ENCODE measurements at places on chromosomes 5 and 9.

- no peak for DNase-seq
Observed at GRCh38 chr5:24135536-24135935, 509.2 kb downstream of the CDH10 start.

- no peak for DNase-seq
Observed at GRCh38 chr5:24365406-24365805, 279.4 kb downstream of the CDH10 start.

DNA sequence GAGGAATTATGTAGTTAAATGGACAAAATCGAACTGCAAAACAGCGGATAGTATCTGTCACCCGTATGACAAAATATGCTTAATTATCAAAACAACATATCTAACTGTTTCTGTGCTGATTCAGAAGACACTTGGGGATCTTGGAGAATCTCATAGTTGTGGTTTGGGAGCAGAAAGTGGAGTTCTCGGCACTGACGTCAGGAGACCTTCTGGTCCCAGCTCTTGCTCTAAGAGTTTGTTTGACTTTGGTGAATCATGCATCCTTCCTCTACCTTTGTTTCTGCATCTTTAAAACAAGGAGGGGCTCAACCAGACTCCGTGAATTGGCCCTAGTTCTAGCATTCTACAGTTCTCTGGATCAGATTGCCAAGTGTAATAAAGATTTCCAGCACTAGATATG, 37.0 kb upstream of the TAF1L start:
- no peak for DNase-seq

- peak; percentile 98 for DNase-seq
Observed at GRCh38 chr5:133932441-133933168, 35.8 kb downstream of the C5orf15 start.

- DNase-seq, result no peak
Observed at GRCh38 chr5:439181-439580, 3.8 kb upstream of the EXOC3 start.

- no peak for DNase-seq
Observed at GRCh38 chr9:79633558-79633957, 61.8 kb downstream of the TLE4 start.

DNA sequence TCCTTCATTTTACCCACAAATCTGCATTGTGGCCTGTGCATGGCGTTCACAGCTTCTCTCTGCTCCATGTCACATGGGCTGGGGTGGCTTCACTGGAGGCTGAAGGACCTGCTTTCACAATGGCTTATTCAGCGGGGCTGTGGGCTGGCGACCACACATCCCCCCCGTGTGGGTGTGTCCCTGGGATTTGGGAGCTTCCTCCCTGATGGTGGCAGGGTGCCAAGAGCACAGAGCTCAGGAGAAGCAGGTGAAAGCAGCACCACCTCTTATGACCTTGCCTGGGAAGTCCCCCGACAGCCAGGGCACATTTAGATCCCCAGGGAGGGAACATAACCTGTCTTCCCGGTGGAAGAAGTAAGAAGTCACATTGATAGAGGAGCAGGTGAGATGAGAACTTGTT, 5.0 kb upstream of the MED10 start:
- no peak for DNase-seq

- no peak for DNase-seq
Observed at GRCh38 chr5:16529306-16529705, 63.7 kb upstream of the ZNF622 start.

- peak; percentile 25 for DNase-seq
Observed at GRCh38 chr5:140113180-140113698, 670 bp upstream of the PURA start.

- peak; percentile 43 for DNase-seq
Observed at GRCh38 chr9:131744171-131744719, 4.4 kb upstream of the RAPGEF1 start.

DNA sequence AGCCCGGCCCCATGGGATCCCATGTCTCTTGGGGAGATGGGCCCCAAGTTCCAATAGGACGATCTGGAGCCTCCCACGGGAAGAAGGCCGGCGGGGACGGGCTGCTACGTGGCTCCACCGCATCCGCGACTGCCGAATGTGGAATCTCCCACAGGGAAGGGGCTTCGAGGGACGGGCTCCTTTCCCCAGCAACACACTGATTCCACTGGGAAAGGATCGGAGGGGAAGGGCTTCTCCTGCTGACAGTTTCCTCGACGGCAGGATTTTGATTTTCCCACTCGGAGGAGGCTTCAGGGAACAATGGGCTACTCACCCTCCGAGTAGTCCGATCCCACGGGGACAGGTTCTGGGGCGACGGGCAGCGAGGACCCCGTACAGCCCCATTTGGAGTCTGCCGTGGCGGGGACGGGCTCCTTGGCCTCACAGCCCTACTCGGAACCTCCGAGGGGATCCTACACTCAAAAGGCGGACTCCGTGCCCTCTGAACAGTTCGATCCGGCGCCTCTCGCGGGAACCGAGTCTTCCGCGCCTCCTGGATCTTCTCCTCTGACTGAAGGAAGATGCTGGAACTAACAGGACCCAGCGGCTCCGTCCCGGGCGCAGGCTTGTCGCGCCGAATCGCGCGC, 1.3 kb downstream of the PROB1 start:
- DNase-seq, result no peak

DNA sequence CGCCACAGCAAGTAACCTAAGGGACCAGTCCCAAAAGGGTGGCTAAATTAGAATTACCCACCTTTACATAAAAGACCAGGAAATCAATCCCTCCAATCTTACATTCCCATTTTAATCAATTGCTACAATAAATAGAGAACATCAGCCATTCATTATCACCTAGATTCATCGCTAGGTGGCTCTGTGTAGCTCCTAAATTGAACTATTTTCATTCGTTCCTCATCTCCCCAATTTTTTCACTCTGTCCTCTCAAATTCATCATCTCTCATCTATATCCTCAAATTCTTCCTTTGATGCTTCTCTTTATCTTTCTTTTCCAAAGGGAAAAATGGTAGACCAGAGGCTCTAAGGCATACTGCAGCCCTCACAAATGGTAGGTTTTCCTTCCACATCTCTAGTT, 108.2 kb upstream of the TNC start:
- no peak for DNase-seq

GRCh38 chr9:82588301-82589180, 474.4 kb downstream of the RASEF start:
- no peak for DNase-seq

DNA sequence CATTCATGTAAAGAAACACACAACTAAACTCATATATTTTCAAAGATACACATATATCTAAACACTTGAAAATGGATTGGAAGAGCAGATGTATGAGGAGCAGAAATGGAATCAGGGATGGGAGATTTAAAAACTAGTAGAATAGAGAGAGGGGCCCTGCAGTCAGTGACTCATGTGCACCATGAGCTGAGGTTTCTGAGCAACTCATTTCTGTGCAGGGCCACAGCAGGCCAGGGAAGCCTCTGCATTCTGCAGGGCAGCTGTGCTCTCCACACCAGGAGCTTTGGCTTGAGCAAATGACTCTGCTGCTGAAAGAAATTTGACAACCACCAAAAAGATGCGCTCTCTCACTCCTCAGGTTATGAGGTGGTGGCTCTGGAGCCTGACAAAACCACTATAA, 27.1 kb downstream of the LHX6 start:
- no peak for DNase-seq

DNA sequence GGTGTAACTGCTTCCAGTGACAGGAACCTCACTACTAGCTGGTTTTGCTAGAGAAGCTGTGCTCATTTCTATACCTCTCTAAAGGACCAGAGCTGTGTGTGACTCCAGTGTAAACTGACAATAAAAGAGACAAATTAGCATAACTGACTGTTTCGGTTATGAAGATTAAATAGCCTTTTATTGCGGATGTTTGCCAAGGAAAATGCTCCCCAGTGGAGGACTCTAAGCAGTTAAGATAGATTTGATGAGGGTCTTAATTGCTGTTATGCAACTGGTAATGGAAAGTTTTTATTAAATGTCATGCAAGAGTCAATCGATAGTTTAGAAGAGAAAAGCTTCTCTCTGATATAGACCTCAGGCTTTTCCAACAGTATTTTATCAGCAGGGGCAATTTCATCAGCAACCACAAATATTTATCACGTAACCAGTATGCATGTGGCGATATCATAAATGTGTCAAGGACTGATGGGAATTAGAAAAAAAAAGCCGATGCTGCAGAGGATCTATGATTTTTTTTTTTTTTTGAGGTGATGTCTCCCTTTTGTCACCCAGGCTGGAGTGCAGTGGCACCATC, 275.2 kb upstream of the DMAC1 start:
- no peak for DNase-seq

DNA sequence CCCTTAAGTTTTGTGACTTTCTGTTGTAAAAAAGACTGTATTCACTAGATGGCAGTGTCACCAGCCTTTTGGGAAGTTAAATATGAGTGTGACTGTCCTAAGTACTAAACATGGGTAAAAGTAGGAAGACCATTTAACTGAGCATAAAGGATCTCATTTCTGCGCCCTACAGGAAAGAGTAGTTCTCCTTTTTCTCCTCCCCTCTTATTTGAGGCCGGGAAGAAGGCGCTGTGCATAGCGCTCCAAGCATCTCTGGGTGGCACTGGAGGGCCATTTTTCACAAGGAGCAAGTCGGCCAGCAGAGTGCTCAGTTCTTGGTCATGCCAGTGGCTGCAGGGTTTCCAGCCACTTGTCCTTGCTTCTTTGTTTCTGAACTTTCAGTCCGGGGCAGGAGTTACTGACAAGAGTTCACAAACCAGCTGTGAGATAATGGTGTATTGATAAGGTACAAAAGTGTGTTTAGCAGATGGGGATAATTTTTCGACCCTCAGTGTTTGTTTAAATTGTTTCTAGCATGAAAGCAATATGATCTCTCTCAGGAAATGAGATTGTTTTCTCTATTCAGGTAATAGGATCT, 227.6 kb upstream of the DMRT1 start:
- DNase-seq, result peak; percentile 96

- peak; percentile 78 for DNase-seq
Observed at GRCh38 chr9:136306211-136307208, 2.6 kb upstream of the CCDC187 start.

- DNase-seq, result no peak
Observed at GRCh38 chr9:125881042-125881441, 133.9 kb downstream of the PBX3 start.

DNA sequence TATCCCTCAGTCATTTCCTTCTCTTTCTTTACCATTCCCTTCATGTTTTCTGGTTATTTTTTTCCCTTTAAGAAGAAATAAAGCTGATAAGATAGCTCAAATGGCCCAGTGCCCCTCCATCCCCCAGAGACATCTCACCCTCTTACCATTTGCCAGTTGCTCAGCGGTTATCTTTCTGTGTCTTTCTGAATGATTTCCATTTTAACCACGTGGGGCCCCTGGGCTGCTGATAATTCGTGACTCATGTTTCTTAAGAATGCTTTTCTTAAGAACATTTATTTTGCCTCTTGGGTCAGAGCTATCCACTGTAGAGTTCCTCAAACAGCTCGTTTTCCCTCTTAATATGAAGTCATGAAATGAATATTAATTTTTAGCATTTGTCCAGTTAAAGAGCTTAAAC, 147.8 kb downstream of the MAST4 start:
- peak; percentile 95 for DNase-seq

- no peak for DNase-seq
Observed at GRCh38 chr5:3284506-3284905, 311.1 kb upstream of the IRX1 start.

- DNase-seq, result no peak
Observed at GRCh38 chr9:95084254-95084934, 233.1 kb downstream of the FANCC start.

DNA sequence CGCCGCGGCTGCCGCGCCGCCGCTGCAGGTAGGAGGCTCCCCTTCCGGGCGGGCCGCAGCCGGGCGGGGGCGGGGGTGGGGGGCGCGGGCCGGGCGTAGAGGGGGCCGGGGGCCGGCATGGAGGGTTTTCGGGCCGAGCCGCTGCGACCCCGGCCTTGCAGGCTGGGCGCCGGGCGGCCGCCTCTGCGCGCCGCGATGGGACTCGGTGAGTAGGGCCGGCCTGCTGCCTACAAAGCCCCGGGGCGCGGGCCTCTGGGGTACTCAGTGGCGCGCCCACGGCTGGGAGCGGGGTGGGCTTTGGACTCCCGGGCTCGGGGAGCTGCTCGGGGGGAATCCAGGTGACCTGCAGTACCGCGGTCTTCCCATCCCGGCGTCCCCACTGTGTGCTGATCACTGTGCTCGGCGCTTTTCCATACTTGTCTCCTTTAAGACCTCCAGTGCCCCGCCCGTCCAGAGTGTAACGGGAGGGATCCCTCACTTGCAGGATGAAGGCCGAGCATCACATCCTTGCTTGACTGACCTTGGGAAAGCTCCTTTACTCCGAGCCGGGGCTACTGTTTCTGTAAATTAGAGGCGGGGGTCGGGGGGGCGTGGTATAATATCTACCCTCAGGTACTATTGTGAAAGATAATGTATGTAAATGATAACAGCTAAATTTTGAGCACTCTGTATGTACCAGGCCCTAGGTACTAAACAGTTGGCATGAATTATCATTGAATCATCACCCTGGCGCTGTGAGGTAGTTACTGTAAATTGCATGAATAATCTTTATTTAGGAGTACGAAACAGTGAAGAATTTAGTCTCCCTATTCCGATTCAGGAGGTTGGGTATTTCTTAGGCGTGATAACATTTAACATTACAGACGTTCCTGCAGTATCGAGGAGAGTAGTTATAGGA, 672 bp downstream of the MSANTD3 start:
- peak; percentile 75 for DNase-seq

GRCh38 chr5:113866763-113867162, 353.3 kb downstream of the YTHDC2 start:
- DNase-seq, result no peak

DNA sequence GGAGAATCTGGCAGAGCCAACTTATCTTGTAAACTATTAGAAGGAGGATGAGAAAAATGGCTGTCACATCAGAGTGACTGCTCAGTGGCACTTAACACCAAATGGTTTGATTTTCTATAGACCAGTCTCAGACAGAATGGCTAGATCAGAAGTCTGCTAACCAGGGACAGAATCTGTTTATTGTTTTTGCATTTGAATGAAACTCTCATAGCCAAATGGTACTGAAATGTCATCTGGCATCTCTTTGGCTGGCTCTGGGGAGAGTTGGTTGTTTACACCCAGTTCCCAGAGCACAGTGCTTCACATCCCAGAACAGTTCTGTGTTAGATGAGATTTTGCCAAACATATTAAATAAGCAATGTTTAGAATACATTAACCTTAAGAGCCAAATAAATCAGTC, 106.6 kb upstream of the HMHB1 start:
- DNase-seq, result no peak

DNA sequence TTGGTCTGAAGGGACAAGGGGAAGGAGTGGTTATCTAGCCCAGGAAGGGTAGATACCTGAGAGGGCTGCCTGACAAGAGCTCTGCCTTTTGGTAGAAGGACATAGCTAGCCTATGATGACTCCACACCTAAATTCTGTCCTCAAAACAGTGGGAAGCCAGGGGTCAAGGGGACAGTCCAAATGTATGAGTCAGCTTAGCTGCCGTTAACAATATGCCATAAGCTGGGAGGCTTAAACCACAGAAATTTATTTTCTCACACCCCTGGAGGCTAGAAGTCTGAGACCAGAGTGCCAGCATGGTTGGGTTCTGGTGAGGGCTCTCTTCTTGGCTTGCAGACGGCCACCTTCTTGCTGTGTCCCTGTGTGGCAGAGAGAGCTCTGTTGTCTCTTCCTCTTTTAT, 306.4 kb downstream of the NTRK2 start:
- DNase-seq, result no peak
